ENCODE measurements at places on chromosomes 7 and 10.

- DNase-seq = no peak
Observed at GRCh38 chr7:132441935-132442334, 134.3 kb downstream of the PLXNA4 start.

GRCh38 chr10:75650648-75651047, 219.2 kb downstream of the LRMDA start:
- no peak for DNase-seq

GRCh38 chr7:132558815-132559214, 17.5 kb downstream of the PLXNA4 start:
- no peak for DNase-seq

- DNase-seq = no peak
Observed at GRCh38 chr10:117260084-117260483, 19.2 kb downstream of the SLC18A2 start.

- no peak for DNase-seq
Observed at GRCh38 chr7:129073204-129073603, 18.3 kb upstream of the TNPO3 start.

GRCh38 chr7:75988568-75989499, 5.6 kb downstream of the TMEM120A start:
- DNase-seq = no peak

DNA sequence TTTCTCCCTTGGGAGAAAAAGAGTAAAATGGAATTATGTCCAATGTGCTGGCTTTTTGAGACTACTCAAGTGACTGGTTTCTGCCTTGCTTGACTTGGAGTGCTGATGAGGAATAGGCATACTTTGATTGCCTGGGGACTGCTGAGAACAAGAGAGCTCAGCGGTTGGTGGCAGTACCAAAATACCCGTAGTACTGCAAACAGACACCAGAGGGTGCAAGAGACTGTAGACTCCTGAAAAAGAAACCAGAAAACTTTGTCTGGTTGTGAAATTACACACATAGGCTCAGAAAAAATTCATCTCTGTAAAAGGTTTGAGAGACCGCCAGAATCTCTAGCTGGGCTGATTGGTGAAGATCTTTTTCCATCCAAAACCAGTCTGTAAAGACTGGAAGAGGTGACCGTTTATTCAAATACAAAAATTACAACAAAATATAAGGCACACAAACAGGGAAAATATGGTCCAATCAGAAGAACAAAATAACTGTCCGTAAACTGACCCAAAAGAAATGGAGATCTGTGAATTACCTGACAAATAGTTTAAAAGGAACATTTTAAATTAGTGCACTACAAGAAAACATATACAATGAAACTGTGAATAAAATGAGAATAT, 18.5 kb downstream of the BICC1 start:
- DNase-seq = peak; percentile 82

DNA sequence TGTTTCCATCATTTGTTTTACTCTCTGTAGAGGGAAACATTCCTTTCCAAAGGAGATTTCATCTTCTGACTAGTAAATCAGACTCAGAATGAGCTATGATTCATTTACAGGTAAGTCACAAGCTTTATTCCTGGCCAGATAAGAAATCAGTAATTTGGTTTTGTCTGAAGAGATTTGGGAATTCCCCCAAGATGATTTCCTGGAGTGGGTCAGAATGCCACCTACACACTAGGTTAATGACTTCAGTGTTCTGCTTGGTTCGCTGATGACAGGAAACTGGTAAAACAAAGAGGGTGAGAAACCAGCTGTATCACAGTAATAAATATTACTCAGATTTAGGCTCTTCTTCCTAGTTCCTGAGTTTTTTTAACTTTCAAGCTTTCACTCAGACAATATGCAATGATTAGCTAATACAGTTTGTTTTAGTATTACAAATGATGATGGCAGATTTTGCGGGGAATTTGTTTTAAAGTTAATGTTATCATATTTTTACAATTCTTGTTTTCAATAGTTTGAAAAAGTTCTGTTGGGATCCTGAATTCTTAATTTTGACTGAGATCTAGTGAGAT, 8.3 kb upstream of the ASZ1 start:
- DNase-seq = no peak

- no peak for DNase-seq
Observed at GRCh38 chr10:36367362-36367761, 725.3 kb upstream of the FZD8 start.

- DNase-seq = no peak
Observed at GRCh38 chr7:128448751-128449302, 6.9 kb upstream of the HILPDA start.

- DNase-seq = no peak
Observed at GRCh38 chr10:122189185-122189584, 81.9 kb upstream of the BTBD16 start.

DNA sequence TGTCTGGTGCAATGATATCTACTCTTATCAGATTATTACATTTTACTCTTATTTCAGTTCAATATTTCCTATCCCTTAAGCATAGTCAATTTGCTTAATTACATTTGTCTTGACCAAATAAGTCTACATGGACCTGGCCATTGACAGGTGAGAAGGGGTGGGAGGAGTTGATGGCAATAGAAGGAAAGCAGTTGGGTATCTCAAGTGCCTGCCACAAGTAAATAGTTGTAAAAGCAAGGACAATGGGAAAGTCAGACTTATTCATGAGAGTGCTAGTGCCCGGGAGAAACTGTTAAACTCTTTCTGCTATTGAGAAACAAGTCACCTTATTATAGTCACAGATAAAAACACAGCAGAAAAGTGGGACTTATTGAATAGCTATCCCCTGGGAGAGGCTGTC, 32.4 kb upstream of the HGF start:
- no peak for DNase-seq

- no peak for DNase-seq
Observed at GRCh38 chr7:130180571-130181262, 24.5 kb downstream of the TMEM209 start.

- DNase-seq = no peak
Observed at GRCh38 chr7:101555921-101556275, 73.2 kb downstream of the MYL10 start.

GRCh38 chr7:48025624-48026023, 3.3 kb downstream of the SUN3 start:
- no peak for DNase-seq

- DNase-seq = no peak
Observed at GRCh38 chr10:31125789-31126188, 94.1 kb upstream of the ZNF438 start.

- no peak for DNase-seq
Observed at GRCh38 chr7:36117203-36117840, 35.7 kb upstream of the EEPD1 start.

- peak; percentile 78 for DNase-seq
Observed at GRCh38 chr7:41942468-41943093, 239.7 kb upstream of the INHBA start.

DNA sequence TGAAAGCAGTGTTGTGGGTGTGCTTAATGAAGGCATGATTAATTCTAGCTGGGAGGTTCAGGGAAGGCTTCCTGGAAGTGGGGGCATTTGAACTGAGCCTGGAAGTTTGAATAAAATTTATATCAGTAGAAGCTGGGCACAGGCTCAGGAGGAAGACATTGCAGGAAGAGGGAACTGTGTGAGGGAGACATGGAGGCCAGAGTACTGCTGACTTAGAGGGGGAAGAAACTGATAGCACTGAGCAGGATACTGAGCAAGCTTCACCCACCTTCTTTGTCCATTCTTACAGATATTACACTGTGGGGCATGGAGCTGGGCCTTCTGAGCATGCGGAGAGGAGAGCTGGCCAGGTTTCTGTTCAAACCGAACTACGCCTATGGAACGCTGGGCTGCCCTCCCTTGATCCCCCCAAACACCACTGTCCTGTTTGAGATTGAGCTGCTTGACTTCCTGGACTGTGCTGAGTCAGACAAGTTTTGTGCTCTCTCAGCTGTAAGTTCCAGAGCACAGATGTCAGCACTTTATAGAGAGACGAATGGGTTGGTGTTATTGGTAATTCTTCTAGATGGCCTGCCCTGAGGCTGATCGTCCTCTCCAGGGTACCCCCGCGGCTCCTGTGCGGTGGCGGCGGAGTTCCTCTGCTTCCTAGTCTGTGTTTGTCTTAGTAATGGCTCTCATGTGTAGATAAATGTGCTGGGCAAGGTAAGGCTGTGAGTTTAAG, 2.1 kb downstream of the FKBP6 start:
- DNase-seq = no peak

DNA sequence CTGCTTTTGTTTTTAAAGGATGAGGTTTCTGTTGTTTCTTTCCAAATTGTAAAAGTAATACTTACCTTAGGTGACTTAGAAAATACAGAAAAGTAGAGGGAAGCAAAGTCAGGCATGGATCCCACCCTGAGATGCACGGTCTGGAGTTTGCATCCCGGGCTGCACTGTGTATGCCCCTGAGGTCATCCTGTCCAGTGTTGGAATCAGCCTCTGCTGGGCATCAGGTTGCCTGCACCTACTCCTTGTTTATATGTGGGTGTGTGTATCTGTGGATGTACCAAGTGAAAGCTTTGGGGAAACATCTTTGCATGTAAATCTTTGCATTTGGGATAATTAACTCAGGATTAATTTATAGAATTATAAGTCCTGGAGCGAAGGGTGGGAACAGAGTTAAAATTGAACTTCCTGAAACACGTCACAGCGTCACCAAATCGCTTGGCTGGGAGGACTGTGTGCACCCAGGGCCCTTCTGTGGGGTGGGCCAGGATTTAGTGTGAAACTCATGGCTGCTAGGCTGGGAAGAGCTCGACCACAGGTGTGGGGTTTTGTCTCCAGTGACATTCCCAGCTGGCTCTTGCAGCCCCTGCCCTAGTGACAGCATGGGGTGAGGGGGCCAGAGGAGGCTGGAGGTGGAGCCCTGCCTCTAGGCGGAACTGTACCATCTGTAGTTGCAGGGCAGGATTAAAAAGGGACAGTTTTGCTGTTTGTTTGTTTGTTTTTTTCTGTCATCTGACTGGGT, 27.9 kb downstream of the GTF2IRD1 start:
- DNase-seq = peak; percentile 74

DNA sequence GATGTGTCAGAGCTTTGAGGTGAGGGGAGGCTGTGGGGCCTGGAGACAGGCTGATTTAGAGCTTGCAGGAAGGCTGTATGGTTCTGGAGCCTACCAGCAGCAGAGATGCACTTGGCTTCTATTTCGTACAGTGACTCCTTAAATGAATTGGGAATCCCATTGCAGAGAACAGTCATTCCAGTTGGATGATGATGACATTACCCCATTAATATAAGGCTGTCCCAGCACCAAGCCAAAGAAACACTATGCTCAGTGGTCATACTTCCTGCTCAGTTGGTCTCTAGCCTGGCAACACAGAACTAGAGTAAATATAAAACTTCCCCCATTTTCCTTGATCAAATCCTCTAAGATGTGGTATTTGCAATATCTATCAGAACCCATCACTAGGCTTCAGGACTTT, 5.7 kb upstream of the CLEC5A start:
- no peak for DNase-seq

DNA sequence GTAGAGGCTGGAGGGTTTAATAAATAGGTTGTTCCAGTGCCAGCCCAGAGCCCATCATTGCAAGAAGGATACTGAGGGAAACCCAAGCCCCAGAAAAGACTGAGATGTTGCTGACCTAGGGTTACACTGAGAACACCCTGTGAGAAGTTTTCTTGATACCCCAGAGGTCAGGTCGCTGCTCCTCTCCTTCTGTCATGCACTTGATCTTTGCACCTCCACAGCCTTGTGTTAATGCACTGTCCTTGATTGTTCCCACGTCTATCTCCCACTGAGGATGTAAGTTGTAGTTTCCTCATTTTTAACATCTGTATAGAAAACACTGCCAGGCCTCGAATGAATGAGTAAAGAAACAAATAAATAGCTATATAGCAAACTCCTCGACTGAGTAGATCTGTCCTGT, 195.3 kb upstream of the AHR start:
- no peak for DNase-seq

GRCh38 chr10:60937784-60938654, 6.0 kb downstream of the RHOBTB1 start:
- peak; percentile 69 for DNase-seq

GRCh38 chr7:12222889-12223579, 11.9 kb downstream of the TMEM106B start:
- no peak for DNase-seq

DNA sequence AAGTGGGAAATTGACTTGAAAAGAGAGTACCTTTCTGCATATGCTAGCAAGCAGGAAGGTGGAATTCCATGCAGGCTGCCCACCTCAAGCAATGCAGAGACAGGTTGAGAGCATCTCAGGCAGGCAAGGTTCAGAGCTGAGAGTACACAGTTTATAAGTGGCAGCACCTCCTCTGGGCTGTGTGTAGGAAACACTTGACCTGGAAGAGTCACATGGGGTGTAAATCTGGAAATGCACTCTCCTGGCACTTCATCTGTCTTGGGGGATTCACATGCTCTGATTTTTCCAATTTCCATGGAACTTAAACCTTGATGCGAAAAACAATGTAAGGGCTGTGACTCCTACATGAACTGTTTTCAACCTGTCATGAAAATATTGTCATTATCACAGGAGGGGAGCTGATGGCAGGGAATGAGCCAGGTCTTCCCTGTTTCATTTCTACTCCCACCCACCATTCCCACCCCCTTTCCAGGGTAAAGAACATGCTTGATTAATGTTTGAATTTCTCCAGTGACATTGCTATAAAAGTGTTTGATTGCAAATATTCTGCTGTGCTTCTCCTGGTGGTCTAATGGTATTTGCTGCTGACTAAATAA, 328.3 kb downstream of the BICC1 start:
- no peak for DNase-seq

GRCh38 chr10:90126256-90126595, 424.8 kb downstream of the KIF20B start:
- no peak for DNase-seq

DNA sequence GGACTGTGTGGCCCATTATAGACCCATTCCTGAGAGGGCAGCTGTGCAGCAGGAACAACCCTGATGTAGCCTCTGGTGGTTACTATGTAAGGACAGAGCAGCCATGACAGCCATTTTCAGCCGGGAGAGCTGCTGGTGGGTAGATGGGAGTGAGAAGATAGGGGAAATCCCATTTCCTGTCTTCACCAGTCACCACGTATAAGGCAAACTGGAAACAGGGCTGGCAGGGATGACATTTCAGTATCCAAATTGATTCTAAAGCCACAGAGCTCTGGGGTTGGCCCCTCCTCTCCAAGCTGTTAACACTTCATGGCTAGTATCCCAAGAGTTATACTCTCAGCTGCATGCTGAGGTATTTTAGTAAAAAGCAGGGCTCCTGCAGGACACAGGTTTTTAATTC, 15.2 kb upstream of the FZD1 start:
- DNase-seq = no peak

GRCh38 chr10:103463499-103463898, 4.8 kb upstream of the CALHM1 start:
- no peak for DNase-seq

DNA sequence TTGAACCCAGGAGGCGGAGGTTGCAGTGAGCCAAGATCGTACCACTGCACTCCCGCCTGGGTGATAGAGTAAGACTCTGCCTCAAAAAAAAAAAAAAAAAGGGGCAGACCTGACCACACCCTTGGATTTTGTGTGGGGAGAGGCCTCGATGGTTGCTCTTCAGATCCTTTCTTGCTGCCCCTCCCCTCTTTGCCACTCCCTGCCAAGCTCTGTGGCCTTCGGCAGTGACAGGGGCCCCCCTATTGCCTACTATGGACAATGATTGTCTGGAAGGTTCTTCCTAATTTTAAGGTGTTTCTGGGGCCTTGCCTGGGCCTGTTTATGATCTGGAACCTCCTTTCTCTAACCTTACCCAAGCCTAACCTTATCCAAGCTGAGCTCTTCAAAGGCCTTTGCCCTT, 795 bp downstream of the PRF1 start:
- no peak for DNase-seq

GRCh38 chr10:49359349-49360270, 36.3 kb downstream of the DRGX start:
- DNase-seq = no peak
